ENCODE measurements at places on chromosomes 1 and 21.

DNA sequence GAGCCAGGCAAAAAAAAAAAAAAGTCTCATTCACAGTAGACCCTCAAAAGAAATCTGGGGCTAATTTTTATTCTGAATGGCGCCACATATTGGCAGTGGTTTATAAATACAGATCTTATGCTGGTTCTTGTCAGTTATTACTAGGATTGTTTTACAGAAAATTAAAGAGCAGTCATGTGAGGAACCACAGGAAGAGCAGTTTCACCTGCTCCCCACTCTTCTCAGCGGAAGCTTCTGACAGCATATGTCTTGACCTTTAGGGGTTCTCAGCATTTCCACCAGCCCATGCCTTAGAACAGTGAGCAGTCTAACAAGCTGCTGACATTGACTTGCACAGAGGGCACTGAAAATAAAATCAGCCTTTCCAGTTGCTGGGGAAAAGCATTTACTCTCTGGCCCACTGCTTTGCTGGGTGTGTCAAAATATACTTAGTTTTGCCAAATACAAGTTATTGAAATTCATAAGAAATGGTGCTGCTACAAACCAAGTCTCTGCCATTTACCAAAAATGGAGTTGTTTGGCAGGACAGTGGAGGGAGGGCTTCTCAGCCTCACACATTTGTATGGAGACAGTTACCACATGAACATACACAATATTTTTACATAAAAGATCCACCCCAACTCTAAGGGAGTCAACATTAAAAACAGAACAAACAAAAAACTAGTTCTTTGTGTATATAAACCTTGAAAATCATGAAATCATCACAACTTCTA, 144.2 kb downstream of the SYT2 start:
- no peak for DNase-seq

DNA sequence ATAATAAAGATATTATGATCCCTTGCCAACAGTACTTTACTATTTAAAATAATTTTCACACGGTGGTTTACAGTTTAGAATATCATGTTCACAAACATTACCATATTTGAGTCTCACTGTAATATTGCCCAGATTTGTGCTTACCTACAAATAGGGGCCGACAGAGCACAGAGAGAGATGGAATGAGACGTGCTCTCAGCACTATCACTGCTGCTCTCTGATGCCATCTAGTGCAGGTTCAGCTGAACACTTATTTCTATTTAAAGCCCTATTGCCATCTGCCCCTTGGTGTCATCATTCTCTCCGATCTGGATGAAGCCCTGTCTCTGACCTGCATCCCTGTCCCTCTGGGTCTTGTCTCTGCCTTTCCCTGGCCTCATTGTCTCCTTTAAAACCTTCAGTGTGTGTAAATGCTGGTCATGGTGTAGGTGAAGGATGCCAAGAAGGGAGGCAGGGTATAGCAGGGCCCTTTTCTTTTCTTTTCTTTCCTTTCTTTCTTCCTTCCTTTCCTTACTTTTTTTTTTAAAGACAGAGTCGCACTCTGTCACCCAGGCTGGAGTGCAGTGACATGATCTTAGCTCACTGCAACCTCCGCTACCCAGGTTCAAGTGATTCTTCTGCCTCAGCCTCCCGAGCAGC, 6.9 kb upstream of the GPATCH4 start:
- DNase-seq = peak; percentile 62

GRCh38 chr1:165925498-165926079, 98.2 kb downstream of the UCK2 start:
- no peak for DNase-seq

GRCh38 chr1:196607981-196608380, 259 bp downstream of the KCNT2 start:
- no peak for DNase-seq

- DNase-seq = no peak
Observed at GRCh38 chr1:43387976-43388599, 1.5 kb downstream of the MED8 start.

GRCh38 chr1:21567241-21568005, 58.2 kb downstream of the ALPL start:
- peak; percentile 80 for DNase-seq

- no peak for DNase-seq
Observed at GRCh38 chr1:112304612-112305011, 91.4 kb upstream of the CTTNBP2NL start.

GRCh38 chr1:35505911-35506798, 51.0 kb downstream of the KIAA0319L start:
- DNase-seq = peak; percentile 98

DNA sequence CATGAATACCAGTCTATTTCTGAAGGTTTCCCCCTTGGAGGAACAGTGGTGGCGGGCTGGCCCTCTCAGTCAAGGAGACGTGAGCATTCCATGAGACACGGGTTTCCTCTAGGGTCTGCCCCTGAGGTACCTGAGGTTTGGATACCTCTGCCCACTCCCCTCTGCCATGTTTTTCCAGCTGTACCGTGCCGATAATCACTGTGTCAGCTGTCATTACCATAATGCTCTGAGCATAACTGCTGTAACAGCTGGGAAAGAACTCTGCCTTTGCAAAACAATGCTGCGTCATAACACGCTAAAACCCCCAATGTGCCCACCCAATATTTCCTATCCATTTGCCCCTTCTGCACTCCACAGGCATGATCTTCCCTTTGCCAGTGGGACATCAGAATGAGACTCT, 425.1 kb downstream of the KIF26B start:
- DNase-seq = no peak
